ENCODE measurements at places on chromosomes 7 and 10. TPM values are rescaled to one million over a fixed set of nuclear protein-coding genes. Genes with fewer than 3 reads are reported as not detected.

- H3K27me3 ChIP-seq: peaks cover 39% of the 10 kb centered on the region
- DNase-seq: peak; percentile 7
- H3K4me1 ChIP-seq: peaks cover 8% of the 10 kb centered on the region
- H3K27ac ChIP-seq: no peak overlapping the region
These were observed 490 bp downstream of the CADPS2 start for GRCh38 chr7:122885583-122886356.

DNA sequence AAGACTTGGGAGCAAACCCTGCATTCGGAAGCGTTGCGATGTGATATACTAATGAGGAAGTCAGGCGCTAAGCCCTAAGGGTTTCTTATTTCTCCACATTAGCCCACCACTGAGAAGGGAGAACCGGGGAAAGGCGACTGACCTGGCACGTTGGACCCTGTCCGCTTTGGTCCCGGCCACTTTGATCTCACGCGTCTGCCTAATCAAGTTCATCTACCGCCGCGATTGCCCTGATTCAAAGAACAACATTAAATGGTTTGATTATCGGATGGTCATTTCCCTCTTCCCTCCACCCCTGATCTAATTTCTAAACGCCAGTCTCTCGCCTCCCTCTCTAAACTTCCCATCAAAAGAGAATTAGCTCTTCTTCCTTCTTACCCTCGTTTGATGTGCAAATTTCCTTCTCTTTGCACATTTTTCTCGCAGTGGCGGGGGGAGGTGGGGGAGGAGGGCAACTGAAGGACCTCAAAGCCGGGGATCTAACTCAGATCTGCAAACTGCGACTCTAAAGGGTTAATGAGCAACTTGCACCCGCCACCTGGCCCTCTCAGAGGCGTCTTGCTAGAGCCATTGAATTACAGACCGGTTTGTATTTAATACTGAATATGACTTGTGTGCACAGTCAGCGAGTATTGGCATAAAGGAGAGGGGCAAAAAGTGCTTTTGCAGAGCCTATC is 687 bp upstream of the DKK1 start:
- peaks cover 56% of the 10 kb centered on the region for H3K27me3 ChIP-seq
- no peak overlapping the region for H3K27ac ChIP-seq
- no peaks in the 10 kb centered on the region for H3K36me3 ChIP-seq
- peaks cover 17% of the 10 kb centered on the region for H3K4me1 ChIP-seq
- no peak overlapping the region for H3K4me3 ChIP-seq
- no peak for DNase-seq

- H3K4me3 ChIP-seq: no peak overlapping the region
- DNase-seq: no peak
- peaks cover 3% of the 10 kb centered on the region for H3K27me3 ChIP-seq
- H3K36me3 ChIP-seq: no peaks in the 10 kb centered on the region
- no peak overlapping the region for H3K27ac ChIP-seq
These were observed 35.6 kb downstream of the ANKRD16 start for GRCh38 chr10:5854131-5854475.

- no peak overlapping the region for H3K4me3 ChIP-seq
- H3K27me3 ChIP-seq: no peaks in the 10 kb centered on the region
These were observed 4.3 kb upstream of the CHCHD2 start for GRCh38 chr7:56110611-56111010.

- DNase-seq: no peak
- H3K36me3 ChIP-seq: no peaks in the 10 kb centered on the region
- H3K4me1 ChIP-seq: no peaks in the 10 kb centered on the region
- no peak overlapping the region for H3K27ac ChIP-seq
- no peak overlapping the region for H3K4me3 ChIP-seq
- peaks cover 12% of the 10 kb centered on the region for H3K27me3 ChIP-seq
These were observed 287.1 kb upstream of the NEBL start for GRCh38 chr10:21184216-21184615.

DNA sequence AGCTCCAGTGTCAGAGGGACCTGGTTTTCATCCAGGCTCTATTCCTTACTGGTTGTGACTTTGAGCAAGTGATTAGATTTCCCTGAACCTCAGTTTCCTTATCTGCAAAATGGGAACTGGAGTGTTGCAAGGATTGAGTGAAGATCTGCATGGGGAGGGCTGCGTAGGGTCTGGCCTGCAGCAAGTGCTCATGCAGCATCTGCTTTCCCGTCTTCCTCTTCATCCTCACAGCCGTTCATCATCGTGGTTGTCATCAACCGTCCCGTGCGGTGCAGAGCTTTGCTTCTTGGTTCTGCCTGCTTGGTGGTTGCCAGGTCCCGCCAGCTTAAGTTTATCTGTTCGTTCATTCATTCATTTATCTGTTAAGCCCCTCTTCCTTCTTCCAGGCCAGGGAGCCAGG is 135.0 kb downstream of the GRK5 start:
- H3K27ac ChIP-seq: no peak overlapping the region
- no peak overlapping the region for H3K4me3 ChIP-seq
- H3K36me3 ChIP-seq: peaks cover 7% of the 10 kb centered on the region
- no peaks in the 10 kb centered on the region for H3K27me3 ChIP-seq

The MMD2 gene
- total RNA-seq: not detected

The CRPPA gene
- 1.4 TPM for total RNA-seq

The SOSTDC1 gene
- not detected for total RNA-seq

The NXPH1 gene
- total RNA-seq: not detected

The ITPRID1 gene
- total RNA-seq: not detected

All from activated CD4-positive, alpha-beta T cell treated with anti-CD3 and anti-CD28 coated beads for 36 hours (primary cell).